ENCODE measurements at places on chromosomes 7 and 10. TPM values are rescaled to one million over a fixed set of nuclear protein-coding genes. Genes with fewer than 3 reads are reported as not detected.

DNA sequence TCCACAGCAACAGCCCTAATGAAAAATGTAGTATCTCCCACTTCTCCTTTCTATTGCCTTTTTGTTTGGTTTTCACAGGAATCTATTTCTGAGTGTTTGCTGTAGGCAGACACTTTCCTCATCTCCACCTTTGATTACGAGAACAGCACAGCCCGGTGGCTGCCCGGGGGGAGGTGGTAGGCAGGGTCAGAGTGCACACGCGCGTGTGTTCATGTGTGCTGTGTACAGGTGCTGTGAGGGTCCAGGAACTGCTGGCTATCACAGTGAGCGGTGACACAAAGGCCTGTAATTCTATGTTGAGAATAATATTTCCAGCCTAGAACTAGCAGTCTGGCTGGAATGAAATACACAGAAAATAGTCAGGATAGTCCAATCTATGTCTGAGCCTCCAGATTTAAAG lies 212.8 kb downstream of the ADARB2 start:
- DNase-seq, result no peak

GRCh38 chr7:35380739-35381224 lies 126.9 kb upstream of the TBX20 start:
- DNase-seq, result no peak

DNA sequence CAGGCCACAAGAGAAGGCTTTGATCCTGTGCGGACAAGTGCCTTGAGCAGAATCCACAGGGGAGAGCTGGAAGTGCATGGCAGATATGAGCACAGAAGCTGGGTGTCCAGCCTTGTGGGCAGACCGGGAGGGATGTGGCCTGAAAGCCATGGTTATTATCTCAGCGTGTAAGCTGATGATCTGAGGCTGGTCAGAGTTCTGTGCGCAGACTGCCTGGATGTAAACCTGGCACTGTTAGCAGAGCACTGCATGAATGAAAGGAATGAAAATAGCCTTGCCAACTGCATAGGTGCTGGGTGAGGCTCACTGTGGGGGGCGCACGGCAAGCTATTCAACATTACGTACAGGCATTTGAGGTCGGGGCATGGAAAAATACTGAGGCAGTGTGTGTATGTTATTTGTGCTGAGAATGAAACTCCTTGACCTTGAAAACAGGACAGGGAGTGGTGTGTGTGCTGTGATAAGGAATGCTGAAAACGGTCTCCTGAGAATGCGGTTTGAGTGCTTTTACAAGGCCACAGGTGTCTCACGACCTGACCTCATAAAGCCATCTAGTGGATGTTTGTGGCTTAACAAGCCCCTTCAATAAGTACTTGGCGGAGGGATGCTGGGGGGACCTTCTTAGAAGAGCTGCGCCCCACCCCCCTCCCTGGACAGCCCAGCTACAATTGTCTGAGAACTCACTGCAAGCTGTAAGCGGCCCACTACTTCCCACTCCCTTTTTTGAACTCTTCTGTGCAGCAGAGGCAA lies 18.7 kb downstream of the AKR1C1 start:
- DNase-seq, result peak; percentile 44

The SHLD2 gene
- 37.3 TPM for total RNA-seq

DNA sequence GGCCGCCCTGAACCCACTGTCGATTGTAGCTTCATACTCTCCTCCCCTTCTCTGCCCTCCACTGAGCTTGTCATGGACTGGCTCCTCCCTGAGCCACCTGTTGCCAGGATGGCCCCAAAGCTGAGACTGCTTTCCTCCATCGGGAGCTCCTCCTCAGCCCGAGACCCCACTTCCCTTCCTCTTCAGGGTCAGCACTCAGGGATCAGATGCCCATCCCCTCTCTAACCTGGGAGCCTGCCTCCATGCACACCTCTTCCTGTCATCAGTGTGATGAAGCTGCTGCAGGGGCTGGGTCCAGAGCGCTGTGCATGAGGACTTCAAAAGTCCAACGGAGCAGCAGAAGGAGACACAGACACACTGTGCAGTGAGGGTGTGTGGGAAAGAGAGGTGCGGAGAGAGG lies 201.1 kb downstream of the WDR37 start:
- no peak for DNase-seq

The FOXP2 gene
- total RNA-seq, result not detected

The SPACDR gene
- 2.4 TPM for total RNA-seq

The CPA5 gene
- total RNA-seq, result not detected

The FFAR4 gene
- total RNA-seq, result not detected

GRCh38 chr10:77716458-77717317 lies 79.1 kb upstream of the KCNMA1 start:
- no peak for DNase-seq

GRCh38 chr10:67151471-67151870 lies 225.6 kb downstream of the LRRTM3 start:
- no peak for DNase-seq

- no peak for DNase-seq
These were observed 61.0 kb upstream of the MKI67 start for GRCh38 chr10:128186959-128187787.

The CADPS2 gene
- total RNA-seq, result not detected

- DNase-seq, result no peak
These were observed 210.2 kb upstream of the CTBP2 start for GRCh38 chr10:125370578-125370977.

GRCh38 chr10:128854204-128854603 lies 612.8 kb upstream of the MGMT start:
- DNase-seq, result no peak

GRCh38 chr7:51369746-51370145 lies 53.1 kb upstream of the COBL start:
- DNase-seq, result peak; percentile 4

Data from OCI-LY7 (cell line).